ENCODE measurements at places on chromosomes 7 and 10. TPM values are rescaled to one million over a fixed set of nuclear protein-coding genes. Genes with fewer than 3 reads are reported as not detected.

Gene FAM180A
- not detected for total RNA-seq

Gene PTF1A
- total RNA-seq = not detected

GRCh38 chr10:78656417-78657162, 412.2 kb upstream of the ZMIZ1 start:
- DNase-seq = no peak

DNA sequence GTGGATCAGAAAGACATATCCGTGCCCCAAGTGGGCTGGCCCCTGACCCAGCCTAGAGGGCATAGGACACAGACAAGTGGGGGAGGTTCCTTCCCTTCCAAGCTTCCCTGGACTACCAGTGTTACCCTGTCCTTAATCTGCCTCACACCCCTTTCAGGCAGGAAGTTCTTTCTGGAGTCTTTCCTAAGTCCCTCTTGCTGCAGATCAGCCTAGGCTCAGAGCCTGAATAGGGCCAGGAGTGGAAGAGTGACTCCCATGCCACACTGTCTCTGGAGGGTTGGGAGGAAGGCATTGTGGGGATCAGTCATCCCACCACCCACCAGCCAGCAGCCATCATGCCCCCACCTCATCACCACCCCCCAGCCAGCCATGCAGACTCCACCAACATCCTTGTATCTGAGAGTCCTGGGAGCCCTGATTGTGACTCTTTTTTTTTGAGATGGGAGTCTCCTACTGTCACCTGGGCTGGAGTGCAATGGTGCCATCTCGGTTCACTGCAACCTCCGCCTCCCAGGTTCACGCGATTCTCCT, 22.6 kb downstream of the POLL start:
- no peak for DNase-seq

- DNase-seq = no peak
These were observed 78.4 kb downstream of the PDE1C start for GRCh38 chr7:31991846-31992245.

DNA sequence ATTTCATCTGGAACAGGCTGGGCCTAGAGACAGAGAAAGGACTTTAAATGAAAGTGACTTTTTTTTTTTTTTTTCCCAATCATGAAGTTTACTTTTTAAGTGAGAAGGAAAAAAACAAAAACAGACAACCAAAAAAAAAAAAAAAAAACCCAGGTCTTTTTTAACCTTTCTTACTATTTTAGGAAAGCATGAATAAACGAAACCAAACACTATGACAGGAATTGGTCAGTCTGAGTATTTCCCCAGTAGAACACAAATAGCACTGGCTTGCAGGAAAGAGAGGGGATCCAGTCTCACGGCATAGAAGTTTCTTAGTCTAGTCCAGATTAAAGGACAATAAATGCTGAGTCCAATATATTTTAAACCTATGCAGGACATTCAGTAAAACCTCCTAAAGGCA, 180.5 kb upstream of the CCDC6 start:
- DNase-seq = no peak

GRCh38 chr10:8124436-8124835, 69.9 kb downstream of the GATA3 start:
- DNase-seq = no peak

DNA sequence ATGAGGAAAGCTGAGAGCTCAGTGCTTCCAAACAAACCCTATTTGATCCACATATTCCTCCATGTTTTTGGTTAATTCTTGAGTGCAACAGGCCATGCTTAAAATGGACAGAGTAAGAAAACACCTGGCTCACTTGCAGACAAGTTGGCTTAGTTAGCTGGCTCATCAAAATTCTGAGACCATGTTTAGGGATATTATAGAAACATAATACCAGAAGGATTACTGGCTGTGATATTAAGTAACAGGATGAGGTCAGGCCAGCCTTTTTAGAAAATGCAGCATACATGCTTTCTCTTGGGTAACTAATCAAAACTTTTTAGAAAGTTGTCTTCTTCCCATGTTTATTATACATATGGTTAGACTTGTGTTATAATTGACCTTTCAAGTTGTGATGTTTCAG, 867.2 kb upstream of the LRRTM3 start:
- no peak for DNase-seq

- DNase-seq = no peak
These were observed 731.5 kb upstream of the C7orf33 start for GRCh38 chr7:147859033-147859432.
